T-helper 2 cell treated with Interferon-gamma antibody and Interleukin-4, amounts not matched to agents 5 μg/mL and 100 μg/mL, for 36 hours (primary cell): ENCODE measurements at places on chromosomes 11 and 22.
A peak's percentile ranks its signal among the peaks of the same experiment; 100 is the strongest.

- DNase-seq, result no peak
These were observed 6.3 kb downstream of the HRAS start for GRCh38 chr11:528815-529727.

DNA sequence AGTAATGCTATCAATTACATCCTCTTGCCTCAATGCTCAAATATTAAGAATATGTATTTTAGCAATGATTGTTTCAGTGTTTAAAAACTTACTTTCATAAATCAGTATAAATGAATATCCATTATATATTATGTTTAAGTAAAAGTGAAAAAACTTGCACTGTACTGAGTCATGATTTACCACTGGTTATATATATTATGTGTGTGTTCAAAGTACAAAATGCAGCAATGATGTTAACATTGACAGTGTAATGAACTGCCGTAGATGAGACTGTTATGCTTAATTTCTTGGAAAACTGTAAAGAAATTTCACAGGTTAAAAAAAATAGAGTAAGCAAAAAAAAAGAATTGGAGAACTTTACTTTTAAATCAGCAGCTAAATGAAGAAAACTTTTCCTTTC lies 8.7 kb downstream of the LIN7C start:
- DNase-seq, result no peak

DNA sequence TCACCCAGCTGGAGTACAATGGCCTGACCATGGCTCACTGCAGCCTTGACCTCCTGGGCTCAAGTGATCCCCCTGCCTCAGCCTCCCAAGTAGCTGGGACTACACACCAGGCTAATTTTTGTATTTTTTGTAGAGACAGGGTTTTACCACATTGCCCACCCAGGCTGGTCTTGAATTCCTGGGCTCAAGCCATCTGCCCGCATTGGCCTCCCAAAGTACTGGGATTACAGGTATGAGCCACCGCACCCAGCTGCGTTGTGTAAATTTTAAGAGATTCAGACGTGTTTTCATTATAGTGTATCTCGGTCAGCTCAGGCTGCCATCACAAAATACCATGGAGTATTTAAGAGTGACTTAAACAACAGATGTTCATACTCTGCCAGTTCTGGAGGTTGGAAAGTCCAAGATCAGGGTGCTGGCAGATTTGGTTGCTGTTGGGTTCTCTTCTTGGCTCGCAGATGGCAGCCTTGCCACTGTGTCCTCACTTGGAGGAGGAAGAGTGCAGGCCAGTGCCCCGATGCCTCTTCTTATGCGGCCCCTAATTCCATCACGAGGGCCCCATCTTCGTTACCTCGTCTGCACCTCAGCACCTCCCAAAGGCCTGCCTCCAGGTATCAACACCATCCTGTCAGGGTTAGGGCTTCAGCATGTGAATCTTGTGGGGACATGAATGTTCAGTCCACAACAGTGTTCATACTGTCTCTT lies 32.6 kb upstream of the PARVB start:
- no peak for DNase-seq

- DNase-seq, result no peak
These were observed 29.9 kb downstream of the CCDC15 start for GRCh38 chr11:124983674-124984511.

DNA sequence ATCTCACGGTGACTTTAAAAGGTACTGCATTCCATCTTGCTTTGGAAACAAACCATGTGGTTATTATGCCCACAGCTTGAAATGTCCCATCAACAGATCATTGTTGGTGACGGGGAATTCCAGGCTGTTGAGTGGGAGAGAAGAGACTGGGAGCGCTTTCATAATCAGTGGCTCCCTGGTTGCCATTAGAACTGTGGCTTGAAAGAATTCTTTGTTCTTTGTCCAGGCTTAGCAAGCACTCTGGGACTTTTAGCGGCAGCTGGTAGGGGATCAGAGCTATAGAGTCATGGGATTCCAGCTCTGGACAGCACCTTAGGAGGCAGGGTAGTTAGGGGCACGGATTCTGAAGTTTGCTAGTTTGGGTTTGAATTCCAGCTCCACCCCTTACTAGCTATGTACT lies 22.0 kb downstream of the MMP20 start:
- no peak for DNase-seq

GRCh38 chr11:67514116-67514515 lies 6.2 kb upstream of the CDK2AP2 start:
- DNase-seq, result no peak

GRCh38 chr11:110251836-110252235 lies 44.6 kb downstream of the RDX start:
- no peak for DNase-seq

- no peak for DNase-seq
These were observed 79.6 kb downstream of the ABTB2 start for GRCh38 chr11:34278175-34278574.

DNA sequence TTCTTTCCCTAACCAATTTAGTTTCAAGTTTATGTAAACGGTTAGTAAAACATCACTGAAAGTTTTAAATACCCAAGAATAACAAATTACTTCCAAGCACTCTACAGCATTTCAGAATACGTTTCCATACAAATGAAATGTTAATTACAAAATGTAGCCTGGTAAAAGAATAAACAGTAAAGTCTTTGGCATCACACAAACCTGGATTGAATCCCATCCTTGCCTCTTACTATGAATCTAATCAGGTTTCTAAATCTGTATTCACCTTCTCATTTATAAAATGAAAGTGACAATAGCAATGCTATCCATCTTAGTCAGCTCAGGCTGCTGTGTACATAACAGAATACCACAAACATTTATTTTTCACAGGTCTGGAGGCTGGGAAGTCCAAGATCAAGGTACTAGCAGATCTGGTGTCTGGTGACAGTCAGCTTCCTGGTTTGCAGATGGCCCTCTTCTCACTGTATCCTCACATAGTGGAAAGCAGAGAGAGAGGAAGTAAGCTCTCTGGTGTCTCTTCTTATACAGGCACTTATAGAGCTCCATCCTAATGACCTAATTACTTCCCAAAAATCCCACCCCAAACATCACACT lies 19.2 kb downstream of the FAM168A start:
- DNase-seq, result peak; percentile 18

DNA sequence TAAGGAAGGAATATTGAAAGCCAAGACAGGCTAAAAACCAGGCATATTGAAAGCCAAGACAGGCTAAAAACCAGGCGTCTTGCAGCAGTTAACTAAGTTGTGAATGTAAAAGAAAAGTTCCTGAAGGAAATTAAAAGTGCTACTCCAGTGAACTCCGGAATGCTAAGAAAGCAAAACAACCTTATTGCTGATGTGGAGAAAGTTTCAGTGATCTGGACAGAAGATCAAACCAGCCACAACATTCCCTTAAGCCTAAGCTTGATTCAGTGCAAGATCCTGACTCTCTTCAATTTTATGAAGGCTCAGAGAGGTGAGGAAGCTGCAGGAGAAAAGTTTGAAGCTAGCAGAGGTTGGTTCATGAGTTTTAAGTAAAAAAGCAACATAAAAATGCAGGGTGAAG lies 51.4 kb downstream of the PACS1 start:
- no peak for DNase-seq
